GM18507 (cell line): ENCODE measurements at places on chromosomes 6 and 20.

GRCh38 chr6:24408719-24409410 lies 6.1 kb downstream of the MRS2 start:
- DNase-seq = no peak

DNA sequence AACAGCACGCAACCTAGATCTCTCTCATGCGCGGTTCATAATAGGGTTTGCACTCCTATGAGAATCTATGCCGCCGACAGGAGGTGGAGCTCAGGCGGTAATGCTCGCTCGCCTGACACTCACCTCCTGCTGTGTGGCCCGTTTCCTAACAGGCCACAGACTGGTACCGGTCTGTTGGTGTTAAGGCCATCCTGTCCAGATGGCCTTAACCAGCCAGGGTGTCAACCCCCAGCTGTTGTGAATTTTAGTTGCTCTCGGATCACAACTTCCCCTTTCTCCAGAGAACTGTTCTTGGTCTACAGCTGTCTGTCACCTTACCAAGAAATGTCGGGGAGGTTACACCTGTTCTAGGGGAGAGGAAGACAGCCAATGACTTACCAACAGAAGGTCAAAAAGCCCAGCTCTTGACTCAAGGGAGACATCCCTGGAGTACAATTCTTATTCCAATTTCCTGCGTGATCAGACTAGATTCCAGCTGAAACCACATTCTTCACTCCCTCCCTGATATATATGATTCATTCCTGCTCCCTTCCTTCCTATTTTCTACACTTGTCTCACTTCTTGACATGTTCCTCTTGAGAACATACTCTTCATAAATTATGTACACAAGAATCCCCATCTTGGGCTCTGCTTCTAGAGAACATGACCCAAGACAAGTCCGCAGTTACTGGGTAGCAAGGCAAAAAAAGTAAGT lies 23.1 kb upstream of the DNAAF9 start:
- no peak for DNase-seq

GRCh38 chr6:20427856-20428255 lies 26.2 kb downstream of the E2F3 start:
- DNase-seq = no peak

- no peak for DNase-seq
These were observed 103.4 kb upstream of the CDYL start for GRCh38 chr6:4672772-4673171.

DNA sequence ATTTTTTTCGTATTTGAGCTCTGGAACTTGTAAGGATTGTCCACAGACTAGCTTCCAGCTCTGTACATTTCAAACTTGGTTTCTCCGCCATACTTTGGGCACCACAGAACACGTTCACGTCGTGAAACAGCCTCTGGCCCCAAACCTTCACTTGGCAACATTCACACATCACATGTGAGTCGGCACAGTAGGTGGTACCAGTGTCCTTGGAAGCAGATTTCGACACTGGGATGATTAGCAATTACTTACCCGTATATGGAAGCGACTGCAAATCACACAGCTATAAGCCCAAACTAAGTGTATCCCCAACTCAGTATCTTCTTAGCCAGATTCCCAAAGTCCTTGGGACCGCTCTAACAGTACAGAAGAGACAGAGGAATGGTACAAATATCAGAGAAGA lies 60.2 kb downstream of the MAFB start:
- no peak for DNase-seq

DNA sequence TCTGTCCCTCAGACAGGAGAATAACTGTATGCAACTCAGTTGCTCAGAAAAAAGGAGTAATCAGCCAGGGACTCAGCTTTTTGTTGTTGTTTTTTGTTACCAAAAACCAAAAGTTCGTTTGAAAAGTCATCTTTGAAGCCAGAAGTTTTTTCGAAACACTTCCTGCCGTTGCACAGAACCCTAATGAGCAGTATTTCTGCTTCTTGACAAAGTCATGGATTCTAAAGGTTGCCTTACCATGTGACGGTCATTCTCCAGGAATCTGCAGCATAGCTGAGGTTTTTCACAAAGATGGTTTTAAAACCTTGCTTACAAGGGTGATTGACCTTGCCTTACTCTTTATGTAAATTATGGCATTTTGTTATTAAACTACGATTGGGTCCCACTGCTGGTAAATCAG lies 1.9 kb downstream of the RAB32 start:
- no peak for DNase-seq

DNA sequence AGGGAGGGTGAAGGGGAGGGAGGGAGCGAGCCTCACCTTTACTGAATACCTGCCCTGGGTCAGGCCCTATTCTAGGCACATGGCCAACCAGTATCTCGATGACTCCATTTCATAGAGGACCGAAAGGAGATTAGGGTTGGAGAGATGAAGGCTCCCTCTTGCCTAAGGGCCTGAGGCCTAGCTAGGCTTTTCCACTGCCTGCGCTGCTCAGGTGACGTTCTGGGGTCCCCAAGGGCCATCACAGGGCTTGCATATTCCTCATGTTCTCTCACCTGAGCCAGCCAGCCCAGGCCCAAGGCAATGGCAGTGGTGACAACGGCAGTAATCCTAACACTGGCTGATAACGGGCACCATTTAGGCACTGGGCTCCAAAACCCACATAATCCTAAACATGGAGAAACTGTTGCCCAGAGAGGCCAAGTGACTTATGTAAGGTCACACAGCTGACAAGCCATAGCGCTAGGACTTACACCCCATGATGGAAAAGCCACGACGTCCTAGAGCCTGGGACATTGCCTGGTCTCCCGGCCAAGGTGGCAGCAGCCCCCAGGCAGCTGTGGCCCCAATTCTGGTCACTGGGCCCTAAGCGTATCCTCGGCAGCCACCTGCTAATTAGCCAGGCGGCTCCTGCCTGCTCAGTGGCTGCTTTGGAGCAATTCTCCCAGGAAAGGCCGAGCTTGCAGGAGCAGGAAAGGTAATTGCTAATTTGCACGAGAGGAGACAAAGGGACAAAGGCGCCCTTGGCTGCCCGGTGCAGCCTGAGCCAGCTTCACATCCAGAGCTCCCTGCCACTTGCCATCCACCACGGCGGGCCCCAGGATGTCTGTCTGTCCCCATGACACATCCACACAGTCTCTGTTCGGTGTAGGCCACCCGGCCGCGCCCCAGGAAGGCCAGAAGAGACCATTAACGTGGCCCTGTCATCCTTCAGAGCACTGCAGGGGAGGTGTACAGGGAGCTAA lies 21.5 kb downstream of the NOL4L start:
- no peak for DNase-seq

DNA sequence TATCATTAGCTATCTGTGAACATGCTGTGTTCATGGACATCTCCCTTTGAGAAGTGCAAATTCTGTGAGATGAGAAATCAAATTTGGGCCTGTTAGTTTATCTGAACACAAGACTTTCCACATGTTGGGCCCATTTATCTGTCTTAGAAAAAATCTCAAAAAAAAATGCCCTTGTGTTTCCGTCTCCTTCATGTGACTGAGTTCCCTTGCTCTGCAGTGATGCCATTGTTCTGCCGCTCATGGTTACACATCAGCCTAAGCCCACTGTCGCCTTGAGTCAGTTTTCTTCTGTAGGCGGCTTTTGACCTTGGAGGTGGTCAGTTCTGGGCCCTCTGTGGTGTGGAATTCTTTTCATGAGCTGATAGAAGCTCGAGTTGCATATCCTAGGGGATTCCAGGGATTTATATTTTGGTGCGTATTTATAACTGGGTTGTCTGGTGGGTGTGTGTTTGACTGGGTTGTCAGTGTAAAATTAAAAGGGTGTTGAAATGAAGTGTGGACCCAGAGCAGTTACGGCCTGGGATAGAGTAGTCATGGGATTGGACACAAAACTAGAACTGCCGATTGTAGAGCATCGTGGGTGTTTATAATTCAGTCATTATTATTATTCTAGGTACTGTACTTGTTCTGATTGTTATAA lies 156.7 kb downstream of the JARID2 start:
- DNase-seq = no peak

DNA sequence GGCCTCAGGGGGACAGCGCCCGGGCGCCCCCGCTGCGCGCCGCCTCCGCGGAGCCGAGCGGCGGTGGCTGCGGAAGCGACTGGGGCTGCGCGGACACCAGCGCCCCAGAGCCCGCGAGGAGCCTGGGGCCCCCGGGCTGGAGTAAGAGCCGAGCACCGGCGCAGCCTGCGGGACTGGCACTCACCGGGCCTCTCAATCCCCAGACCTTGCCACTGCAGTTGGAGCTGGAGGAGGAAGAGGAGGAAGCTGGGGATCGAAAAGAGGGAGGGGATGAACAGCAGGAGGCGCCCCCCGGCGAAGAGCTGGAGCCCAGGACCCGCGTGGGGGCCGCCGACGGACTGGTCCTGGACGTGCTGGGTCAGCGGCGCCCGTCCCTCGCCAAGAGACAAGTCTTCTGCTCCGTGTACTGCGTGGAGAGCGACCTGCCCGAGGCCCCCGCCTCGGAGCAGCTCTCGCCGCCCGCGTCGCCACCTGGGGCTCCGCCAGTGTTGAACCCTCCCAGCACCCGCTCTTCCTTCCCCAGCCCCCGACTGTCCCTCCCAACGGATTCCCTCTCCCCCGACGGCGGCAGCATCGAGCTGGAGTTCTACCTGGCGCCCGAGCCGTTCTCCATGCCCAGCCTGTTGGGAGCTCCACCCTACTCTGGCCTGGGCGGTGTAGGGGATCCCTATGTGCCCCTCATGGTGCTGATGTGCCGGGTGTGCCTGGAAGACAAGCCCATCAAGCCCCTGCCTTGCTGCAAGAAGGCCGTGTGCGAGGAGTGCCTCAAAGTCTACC lies 590 bp downstream of the RNF217 start:
- no peak for DNase-seq

GRCh38 chr6:37903351-37904340 lies 84.1 kb downstream of the ZFAND3 start:
- no peak for DNase-seq

DNA sequence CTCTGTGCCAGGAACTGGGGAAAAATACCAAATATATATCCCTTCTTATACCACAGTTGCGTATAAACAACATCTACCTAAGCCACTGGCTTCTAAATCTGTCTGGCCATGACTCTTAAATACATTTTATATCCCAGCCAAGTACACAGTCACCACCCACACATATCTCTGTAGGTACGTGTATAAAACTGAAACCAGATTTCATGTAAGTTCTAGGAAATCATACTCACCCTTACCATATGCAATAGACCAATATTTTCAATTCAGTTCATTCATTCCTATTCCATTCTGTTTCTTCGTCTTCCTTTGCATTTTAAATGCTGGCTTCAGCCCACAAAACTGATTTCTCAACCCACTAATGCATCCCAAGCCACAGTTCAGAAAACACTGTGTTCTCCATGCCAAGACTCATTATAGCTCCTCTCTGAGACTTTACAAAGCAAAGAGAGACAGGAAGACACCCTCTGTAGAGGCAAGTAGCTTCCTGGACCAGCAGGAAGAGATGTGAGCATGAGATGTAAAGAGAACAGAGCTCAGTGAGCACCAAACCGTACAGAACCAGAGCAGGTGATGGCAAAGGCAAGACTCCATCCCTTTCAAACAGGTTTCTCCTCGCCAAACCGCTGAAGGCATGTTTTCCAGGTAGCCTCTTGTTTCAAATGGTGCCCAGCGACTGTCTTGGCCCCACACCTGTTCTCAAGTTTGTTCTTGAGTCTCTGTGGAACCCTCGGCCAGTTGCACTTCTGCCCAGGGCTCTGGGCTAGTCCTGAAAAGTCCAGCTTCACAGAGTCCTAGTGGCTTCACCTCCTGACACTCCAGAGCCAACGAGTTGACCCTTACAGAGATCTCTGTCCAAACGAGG lies 18.7 kb downstream of the FAM50B start:
- no peak for DNase-seq
